Fibroblast of the aortic adventitia (primary cell): ENCODE measurements at places on chromosomes 13 and 19. TPM values are rescaled to one million over a fixed set of nuclear protein-coding genes. Genes with fewer than 3 reads are reported as not detected.

ZNF324B gene
- 9.2 and 9.5 TPM in 2 replicates for total RNA-seq

MUC16 gene
- total RNA-seq = not detected in 2 replicates

HAUS8 gene
- 0.33 and 5.2 TPM in 2 replicates for total RNA-seq

ZNF497 gene
- 0.98 and 1.1 TPM in 2 replicates for total RNA-seq

KLF2 gene
- 2.2 and 5.7 TPM in 2 replicates for total RNA-seq

RHPN2 gene
- 0.90 and 2.3 TPM in 2 replicates for total RNA-seq

ACP7 gene
- total RNA-seq = 0.45 TPM in 1 of 2 replicates, not detected in the other

FXYD3 gene
- total RNA-seq = 1.3 TPM in 1 of 2 replicates, not detected in the other
